Hepatic stellate cell (primary cell): ENCODE measurements at places on chromosomes 5 and 9.
A peak's percentile ranks its signal among the peaks of the same experiment; 100 is the strongest.

GRCh38 chr5:135345956-135346731 is 52.9 kb downstream of the MACROH2A1 start:
- DNase-seq, result no peak

DNA sequence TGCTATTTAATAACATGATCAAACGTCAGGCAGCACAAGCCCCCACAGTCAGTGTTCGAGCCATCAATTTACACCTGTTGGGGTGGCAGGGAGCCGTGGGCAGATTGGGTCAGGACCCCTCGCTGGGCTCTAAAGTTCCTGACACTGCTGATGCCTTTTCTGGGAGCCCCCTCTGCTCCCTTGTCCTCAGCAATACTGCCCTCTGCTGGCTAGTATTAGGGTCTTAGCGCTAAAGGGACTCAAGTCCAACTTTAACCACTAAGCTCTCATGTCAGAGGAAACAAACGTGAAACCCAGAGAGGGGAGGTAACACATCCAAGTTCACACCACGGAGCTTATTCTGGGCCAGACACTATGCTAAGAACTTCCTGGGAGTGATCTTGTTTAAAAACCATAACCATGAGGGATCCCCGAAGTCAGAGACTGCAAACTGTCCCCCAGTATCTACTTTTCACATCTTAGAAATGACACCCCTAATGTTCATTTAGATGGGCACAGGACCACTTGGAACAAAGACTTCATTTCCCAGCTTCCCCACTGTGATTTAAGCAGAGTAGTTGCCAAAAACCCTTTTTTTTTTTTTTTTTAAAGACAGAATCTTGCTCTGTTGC is 20.4 kb downstream of the ANKS6 start:
- DNase-seq, result peak; percentile 86

- DNase-seq, result peak; percentile 40
Measured at GRCh38 chr9:94056442-94056974, 27.8 kb upstream of the PTPDC1 start.

GRCh38 chr5:11420969-11421368 is 483.3 kb downstream of the CTNND2 start:
- no peak for DNase-seq

DNA sequence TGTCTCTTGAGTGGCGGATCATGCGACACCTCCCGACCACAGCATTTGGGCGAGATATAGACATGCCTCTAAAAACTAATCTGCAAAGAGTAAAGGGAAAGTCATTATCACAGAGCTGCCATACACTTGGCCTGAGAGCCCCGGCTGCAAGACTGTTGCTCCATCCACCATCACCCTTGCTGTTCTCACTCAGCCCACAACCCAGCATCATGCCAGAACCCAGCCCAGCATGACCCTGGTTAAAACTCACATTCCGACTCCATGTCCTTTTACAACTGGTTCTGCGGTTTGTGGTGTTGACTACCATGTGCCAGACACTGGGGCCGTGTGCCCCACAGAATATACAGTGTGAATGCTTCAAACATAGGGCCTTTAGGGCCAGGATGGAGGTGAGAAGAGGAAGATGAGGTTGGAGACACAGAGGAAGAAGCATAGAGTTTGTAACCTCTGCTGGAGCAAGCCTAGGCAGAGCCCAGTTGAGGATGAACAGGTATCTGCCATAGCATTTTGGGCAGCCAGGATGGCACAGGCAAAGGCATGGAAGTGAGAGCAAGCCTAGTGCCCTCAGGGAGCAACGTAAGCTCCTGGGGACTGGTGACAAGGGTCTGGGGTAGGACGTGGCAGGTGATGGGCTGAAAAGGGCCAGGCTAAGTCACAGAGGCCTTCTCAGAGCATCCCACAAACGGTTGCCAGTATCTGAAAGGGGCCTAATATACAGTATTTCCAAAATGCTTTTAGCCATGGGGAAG is 37.5 kb upstream of the SMU1 start:
- DNase-seq, result no peak
